Endothelial cell of coronary artery (primary cell): ENCODE measurements at places on chromosomes 16 and 17. TPM values are rescaled to one million over a fixed set of nuclear protein-coding genes. Genes with fewer than 3 reads are reported as not detected.

Gene KRT36
- under 0.01 TPM in 1 of 2 replicates, not detected in the other for total RNA-seq

Gene TEKT1
- total RNA-seq = not detected in 2 replicates

Gene KRTAP4-9
- not detected in 2 replicates for total RNA-seq

Gene TBC1D3G
- total RNA-seq = not detected in 2 replicates

Gene ECI1
- 25.1 and 25.7 TPM in 2 replicates for total RNA-seq

Gene C16orf46
- 0.18 and 0.47 TPM in 2 replicates for total RNA-seq

Gene PFAS
- total RNA-seq = 26.0 and 33.6 TPM in 2 replicates

Gene GPR139
- total RNA-seq = not detected in 2 replicates

Gene KRTAP3-1
- not detected in 2 replicates for total RNA-seq

Gene STX1B
- total RNA-seq = under 0.01 TPM in 2 replicates

Gene SYCE1L
- total RNA-seq = 2.7 and 4.1 TPM in 2 replicates
